Stimulated activated CD8-positive, alpha-beta memory T cell treated with anti-CD3 and anti-CD28 coated beads, Interleukin-4, amount 100 ng/mL, for 48 hours (primary cell): ENCODE measurements at places on chromosomes 5 and 9.
A peak's percentile ranks its signal among the peaks of the same experiment; 100 is the strongest.

DNA sequence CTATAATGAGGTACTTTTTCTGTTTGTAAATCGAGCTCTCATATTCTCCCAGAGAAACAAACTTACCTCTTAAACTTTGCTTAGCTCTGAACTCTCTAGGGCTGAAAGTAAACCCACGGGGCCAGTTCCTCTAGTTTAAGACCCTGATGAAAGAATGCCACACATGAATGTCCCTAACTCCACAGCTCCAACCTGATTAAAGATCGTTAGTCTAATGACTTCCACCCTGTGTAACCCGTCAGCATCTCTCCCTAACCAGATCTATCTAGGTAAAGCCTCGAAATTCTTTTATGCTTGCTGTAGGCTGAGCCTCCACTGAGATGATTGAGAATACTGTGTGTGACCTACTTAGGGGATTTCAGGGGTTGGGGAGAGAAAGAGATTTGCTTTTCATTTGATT is 27.0 kb downstream of the ADRA1B start:
- no peak for DNase-seq

GRCh38 chr5:76638479-76638878 is 15.3 kb upstream of the F2RL2 start:
- DNase-seq, result no peak

DNA sequence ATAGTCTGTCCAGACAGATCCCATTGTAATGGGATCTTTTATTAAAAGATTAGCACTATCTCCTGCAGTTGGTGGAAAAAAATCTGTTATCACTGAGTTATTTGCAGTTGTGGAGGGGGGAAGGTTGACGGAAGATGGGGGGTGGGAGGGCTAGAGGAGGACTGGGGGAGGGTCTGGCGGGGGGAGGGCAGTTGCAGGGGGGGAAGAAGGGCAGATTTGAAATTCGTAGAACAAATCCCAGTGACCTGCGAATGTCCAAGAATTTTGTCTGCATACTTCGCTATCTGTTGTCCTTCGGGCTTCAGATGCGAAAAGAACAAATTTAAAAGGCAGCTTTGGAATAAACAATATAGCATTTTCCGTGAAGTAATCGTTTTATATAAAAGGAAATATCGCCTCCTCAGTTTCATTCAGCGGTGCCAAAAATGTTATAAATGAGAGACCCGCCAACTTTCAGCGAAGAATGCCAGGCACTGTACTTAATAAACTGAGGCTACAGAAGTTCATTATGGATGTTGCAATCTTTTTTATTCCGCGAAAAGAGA is 1.3 kb upstream of the FST start:
- DNase-seq, result no peak

DNA sequence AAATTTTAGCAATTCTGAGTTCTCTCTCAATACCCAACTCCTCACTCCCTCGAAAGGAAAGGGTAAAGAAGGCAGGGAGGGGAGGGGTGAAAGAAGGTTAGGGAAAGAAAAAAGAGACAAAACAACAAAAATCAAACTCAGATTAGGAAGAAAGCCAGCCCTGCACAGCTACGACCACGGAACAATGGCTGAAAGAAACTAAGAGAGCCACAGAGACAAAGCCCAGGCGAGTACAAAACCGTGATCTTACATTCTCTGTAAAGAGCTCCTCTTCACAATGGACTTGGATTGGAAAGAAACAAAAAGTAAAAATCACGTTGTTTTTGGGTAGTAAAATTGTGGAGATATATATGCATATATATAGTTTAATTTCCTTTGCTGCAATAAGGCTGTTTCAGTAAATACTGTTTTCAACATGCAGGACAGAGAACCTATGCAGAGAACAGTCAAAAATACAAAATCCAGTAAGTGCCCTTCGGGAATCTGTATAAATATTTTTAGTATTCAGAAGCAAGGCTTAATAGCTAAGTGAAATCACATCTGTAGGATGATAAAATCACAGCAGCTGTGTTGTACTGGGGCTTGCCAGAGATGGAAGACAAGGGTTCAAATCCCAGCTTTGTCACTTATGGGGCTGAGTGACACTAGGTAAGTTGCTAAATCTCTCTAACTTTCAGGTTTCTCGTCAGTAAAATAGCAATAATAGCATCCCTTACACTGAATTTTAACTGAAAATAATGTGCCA is 16.9 kb downstream of the PSMB7 start:
- no peak for DNase-seq

DNA sequence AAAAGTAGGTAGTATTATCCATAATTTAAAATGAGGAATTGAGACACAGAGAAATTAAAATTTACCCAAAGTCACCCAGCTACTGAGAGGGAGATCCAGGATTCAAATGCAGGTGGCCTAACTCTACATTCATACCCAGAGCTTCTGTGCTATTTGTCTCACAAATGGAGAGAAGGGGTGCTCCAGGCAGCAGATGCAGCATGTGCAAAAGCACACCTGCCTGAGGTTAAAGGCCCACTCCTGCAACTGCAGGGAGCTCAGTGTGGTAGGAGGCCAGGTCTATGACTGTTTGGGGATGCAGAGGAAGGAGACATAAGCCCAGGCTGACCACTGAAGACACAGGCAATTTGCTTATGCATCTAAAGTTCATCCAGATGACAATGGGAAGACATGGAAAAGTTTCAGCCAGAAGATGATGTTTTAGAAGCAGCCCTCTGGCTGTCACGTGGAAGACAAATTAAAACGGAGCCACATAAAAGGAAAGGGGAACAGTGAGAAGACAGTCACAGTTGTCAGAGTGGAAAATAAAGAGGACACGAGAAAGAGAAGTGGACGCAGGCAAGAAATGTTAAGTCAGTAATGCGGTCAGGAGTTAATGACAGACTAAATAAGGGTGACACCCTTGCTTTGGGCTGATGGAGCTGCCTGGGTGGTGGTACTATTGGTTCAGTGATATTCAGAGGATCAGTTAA is 214.7 kb downstream of the EBF1 start:
- no peak for DNase-seq

DNA sequence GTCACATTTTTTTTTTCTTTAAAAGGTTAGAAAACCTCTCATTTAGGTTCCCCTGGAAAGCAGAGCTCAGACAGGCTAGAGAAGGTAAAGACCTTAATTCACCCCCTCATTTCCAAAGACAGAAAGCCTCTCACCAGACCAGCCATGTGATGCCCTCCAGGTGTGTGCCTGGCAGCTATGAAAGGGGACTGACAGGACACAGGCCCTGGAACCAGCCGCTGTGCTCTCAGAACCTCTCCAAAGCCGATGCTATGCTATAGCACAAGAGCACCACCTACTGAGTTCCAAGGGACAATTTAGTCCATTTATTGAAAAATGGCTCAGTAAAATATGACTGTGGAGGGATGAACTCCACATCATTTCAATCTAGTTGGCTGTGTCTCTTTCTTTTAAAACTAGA is 48.8 kb downstream of the FANCC start:
- DNase-seq, result no peak

- no peak for DNase-seq
Observed at GRCh38 chr5:153147891-153148623, 342.4 kb upstream of the GRIA1 start.

DNA sequence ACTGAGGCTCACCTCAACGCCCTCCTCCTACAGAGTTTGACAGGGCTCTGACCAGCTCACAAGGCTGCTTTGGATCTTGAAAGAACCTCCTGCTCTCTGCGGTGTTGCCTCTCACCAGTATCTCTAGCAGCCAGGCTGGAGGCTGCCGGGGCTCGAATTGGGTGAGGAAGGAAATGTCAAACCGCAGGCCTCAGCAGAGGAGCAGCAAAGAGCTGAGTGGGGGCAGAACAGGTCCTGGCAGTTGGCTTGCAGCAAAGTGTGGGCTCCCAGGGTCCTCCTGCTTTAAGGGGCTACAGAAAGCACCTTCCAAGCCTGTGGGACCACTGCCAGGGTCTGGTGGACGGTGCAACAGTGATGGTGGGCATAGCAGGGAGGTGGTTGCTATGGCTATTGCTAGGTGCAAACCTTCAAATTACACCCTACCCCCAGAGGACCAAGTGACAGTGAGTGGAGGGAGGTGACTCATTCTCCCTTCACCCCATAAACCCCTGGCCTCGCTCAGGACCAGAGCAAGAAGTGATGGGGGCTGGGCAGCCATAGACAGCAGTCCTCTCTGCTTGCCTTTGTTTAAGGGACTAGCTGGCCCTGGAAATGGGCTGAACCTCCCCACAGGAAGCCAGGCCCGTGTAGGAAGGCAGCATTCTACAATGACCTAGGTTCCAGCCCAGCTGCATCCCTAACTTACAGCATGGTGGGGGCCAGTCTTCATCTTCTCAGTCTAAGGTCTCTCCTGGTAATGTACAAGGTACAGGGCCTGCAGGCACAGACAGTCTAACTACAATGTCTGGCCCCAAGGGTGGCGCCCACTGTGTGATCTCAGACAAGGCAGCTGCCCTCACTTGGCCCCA is 18.7 kb downstream of the LCP2 start:
- DNase-seq, result peak; percentile 87

GRCh38 chr5:75640395-75640794 is 29.1 kb downstream of the ANKDD1B start:
- DNase-seq, result no peak

- no peak for DNase-seq
Observed at GRCh38 chr5:159061834-159062474, 37.8 kb downstream of the EBF1 start.

GRCh38 chr9:2270565-2270964 is 255.4 kb downstream of the SMARCA2 start:
- DNase-seq, result no peak

DNA sequence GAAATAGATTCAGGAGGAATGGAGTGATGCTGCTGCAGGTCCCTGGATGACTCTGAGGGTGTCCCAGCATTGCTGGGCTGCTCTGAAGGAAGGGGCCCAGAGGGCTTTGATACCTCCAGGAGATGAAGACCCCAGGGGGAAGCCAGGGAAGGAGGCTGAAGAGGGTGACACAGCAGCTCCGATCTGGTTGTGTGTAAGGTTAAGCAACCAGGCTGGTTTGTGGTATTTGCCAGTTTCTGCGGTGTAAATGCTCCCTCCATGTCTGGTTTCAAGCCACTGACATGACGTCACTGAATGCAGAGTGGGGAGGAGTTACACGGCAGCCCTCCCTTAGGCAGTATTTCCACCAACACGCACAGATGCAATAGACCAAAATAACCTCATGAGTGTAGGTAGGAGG is 40.0 kb upstream of the ORM1 start:
- peak; percentile 43 for DNase-seq

DNA sequence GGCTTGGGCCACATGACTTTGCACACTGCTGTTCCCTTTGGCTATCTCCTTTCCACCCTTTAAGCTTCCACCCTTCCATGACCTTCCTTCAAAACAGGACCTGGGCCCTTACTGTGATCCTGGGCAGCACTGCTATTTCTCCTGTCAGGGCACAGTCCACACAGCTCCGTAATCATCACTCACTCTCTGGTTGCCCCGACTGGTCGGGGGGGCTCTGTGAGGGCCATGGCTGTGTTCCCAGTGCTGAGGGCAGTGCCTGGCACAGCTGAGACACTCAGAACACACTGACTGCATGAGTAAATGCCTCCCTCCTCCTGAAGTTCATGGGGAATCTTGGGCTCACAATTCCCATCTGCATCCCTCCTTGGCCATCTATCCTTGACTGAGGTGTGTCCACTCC is 12.2 kb downstream of the TRAF1 start:
- DNase-seq, result no peak

GRCh38 chr5:95913663-95914062 is 48.0 kb downstream of the ELL2 start:
- DNase-seq, result no peak

DNA sequence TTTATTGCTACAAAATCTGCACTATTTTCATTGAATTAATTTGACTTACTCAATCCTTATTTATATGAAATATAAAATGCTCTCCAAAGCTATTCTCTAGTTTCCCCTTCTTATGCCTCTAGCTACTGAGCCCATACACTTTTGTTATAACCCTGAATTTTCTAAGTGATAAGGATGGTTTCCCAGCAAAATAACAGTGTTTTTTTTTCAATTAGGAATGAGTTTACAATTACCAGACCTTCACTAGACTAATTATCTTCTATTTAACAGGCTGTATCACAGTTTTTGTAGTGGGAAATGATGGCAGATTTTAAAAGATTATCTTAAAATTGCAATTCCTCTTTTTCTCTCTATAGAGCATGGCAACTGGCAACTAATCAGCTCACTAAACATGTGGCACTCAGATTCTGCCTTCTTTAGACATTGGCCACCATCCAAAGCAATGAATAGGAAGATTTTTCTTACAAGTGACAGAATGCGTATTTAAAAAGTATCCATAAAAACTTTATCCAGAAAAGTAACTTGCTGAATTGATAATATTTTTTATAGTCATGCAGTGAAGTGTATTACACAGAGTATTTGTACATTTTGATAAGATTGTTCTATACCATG is 585.7 kb upstream of the ZNF608 start:
- DNase-seq, result no peak

- no peak for DNase-seq
Observed at GRCh38 chr5:108432024-108432423, 50.1 kb upstream of the FBXL17 start.

- no peak for DNase-seq
Observed at GRCh38 chr5:101561018-101561417, 657.9 kb upstream of the ST8SIA4 start.

- DNase-seq, result no peak
Observed at GRCh38 chr9:116671605-116672004, 15.5 kb upstream of the TRIM32 start.

DNA sequence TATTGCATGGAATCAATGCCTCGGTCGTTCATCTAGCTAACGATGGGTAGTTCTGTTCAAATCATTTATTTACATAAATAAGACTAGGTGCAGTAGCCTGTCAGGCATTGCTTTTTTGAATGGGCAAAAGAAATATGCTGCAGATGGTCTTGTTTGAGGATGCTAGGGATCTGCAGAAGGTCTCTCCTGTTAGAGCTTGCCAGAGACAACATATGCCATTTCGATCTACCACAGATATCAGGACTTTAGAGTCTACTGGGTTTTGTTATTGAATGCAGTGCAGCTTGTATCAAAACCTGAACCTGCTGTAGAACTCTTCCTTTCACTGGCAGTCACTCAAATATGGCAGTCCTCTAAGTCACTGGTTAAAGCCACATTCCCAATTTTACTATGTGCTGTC is 381.1 kb upstream of the CDH10 start:
- DNase-seq, result no peak
